ENCODE measurements at places on chromosomes 11 and 22.

DNA sequence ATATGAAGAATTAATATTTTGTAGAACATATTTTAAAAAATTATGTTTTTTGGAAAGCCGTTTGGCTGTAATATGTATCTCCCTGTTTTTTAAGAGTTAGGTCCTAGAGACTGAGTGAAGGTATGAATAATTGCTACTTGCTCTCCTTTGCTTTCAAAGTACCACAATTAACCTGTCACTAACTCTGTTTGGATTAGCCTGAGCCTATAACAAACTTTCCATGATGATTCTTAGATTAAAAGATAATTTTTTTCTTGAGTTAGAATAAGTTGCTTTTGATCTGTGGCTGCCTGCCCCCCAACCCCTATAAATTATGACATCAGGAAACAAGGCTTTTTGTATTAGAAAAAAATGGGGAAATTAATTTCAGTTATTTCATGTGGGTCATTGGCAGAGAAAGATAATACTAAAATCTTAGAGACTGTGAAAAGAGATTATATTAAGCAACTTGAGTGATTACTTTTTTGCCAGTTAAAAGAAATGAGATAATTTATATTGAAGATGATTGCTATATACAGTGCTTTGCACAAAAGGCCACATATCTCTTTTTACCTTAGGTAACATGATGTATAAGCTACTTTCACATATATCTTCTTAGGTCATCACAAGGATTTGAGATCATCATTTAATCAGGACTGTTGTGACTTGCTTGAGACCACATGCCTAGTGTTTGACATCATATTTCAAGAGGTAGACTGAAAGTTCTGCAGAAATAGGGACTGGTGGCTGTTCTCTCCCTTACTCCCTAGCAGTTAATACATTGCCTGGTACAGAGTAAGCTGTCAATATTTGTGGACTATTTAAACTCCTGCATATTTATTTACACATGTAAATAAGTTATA, 9.6 kb downstream of the MTMR3 start:
- no peak for DNase-seq

- no peak for DNase-seq
Observed at GRCh38 chr11:19511413-19512183, 201.0 kb upstream of the NAV2 start.

GRCh38 chr11:28618416-28618815, 510.2 kb downstream of the METTL15 start:
- no peak for DNase-seq

GRCh38 chr11:99565333-99565732, 544.6 kb downstream of the CNTN5 start:
- no peak for DNase-seq

GRCh38 chr11:68215087-68215445, 2.0 kb upstream of the KMT5B start:
- DNase-seq: no peak

DNA sequence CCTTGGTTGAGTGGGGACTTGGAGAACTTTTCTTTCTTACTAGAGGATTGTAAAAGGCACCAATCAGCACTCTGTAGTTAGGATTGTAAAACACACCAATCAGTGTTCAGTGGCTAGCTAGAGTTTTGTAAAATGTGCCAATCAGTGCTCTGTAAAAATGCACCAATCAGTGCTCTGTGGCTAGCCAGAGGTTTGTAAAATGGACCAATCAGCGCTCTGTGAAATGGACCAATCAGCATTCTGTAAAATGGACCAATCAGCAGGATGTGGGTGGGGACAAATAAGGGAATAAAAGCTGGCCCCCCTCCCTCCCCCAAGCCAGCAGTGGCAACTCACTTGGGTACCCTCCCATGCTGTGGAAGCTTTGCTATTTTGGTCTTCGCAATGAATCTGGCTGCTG, 5.5 kb upstream of the DRG1 start:
- no peak for DNase-seq

DNA sequence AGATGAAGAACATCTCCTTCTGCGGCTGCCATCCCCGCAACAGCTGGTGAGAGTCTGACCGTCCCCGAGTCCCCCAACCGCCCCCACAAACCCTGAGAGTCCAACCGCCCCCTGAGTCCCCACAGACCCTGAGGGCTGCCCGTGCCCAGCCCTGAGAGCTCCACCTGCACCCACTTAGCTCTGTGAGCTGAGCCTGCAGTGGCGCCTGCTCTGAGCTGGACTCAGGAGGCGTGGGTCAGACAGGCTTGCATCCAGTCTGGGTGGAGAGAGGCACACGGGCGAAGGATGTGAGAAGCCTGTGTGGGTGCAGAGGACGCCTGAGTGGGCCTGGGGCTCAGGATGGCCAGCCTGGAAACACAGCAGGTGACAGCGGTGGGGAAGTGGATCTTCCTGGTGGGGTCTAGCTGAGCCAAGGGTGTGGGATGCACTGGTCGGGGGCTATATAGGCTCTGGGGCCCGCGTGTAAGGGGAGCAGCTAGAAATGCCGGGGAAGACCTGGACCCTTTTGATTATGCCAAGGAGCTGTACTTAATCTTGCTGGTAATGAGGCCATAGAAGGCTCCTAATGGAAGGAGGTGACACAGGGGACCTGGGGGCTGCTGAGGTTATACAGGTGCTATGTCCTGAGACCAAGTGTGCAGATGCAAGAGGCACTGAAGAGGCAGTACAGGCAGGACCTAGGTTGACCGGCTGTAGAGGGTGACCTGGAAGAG, 6.5 kb downstream of the MAPK8IP2 start:
- no peak for DNase-seq

DNA sequence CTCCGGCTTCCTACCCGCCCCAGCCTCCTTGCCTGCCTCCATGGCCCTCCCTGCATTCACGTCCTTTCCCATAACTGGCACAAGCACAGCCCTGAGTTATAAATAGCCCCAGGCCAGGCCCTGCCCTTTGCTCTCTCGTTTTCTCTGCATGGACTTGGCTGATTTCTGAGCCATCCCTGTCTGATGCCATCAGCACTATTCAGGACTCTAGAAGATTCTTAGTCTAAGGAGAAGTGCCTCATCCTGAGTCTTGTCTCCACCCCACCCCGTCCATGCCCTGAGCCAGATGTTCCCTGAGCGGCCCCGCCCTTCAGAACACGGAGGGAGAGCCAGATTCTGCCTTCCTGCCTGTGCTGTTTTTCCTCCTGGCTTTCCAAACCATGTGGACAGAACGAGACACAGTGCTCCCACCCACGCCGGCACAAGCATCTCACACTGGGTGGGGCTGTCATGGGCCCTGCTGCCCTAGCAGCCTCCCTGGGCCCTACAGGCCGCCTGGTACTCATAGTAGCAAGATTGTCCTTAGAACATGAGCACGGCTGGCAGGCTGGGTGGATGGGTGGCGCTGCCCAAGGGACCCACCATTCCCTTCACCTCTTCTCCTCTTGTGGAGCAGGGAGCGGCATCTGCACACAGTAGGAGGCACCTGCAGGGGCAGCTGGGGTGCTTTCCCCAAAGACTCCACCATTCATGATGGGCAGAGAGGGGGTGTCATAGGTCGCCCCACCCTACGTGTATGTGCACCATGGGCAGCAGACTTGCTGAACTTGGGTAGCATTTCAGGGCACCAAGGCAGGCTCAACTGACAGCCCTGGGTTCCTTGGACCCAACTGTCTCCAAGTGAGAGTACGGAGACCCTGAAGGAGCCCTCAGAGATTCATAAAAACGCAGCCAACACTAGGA, 76.9 kb downstream of the BCR start:
- no peak for DNase-seq

DNA sequence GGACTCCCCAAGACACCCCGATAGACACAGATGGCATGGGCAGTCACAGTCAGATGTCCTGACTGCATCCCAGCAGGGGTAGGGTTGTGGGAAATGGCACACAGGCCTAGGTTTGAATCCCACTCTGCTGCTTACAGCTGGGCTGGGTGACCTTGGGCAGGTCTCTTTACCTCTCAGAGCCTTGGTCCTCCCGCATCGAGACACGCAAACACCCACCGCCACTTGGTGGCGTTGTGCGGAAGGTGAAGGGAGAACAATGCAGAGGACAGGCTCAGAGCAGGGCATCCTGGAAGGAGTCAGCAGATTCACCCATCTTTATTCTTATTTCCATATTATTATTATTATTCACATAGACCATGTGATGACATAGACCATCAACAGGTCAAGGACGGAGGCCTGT, 140.5 kb downstream of the MIAT start:
- no peak for DNase-seq

- DNase-seq: no peak
Observed at GRCh38 chr22:38824585-38824984, 19.2 kb downstream of the NPTXR start.

DNA sequence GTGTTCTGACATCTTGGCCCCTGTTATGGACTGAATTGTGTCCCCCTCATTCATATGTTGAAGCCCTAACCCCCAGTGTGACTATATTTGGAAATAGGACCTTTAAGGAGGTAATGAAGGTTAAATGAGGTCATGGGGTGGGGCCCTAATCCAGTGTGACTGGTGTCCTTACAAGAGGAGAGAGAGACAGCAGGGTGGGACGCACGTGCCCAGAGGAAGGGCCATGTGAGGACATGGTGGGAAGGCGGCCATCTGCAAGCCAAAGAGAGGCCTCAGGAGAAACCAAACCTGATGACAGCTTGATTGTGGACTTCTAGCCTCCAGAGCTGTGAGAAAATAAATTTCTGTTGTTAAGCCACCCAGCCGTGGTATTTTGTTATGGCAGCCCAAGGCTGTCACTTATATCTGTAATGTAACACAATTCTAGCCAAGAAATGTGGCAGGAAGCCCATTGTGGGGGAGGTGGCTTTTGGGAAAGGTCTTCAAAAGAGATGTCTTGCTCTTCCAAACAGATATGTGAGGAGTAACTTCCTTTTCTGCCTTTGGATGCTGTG, 23.7 kb downstream of the SLC22A6 start:
- DNase-seq: no peak

GRCh38 chr22:37910890-37911672, 5.0 kb downstream of the MICALL1 start:
- no peak for DNase-seq

GRCh38 chr11:109184376-109184775, 237.6 kb upstream of the C11orf87 start:
- DNase-seq: no peak

DNA sequence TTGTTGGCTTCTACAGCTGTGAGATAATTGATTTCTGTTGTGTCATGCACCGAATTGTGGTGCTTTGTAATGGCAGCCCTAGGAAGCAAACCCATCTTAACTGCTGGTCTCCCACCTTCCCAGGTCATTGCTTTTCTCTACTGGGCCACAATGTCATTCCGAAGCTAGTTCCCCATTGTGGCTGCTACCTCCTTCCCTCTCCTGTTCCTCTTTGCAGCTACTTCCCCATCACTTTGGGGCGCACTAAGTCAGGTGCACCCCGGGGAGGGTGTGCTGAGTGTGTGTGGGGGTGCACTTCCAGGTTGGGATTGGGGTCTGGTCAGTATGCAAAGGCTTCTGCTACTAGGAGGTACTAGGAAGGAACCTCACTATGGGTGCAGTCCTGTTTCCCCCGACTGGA, 109.3 kb downstream of the ST3GAL4 start:
- no peak for DNase-seq

DNA sequence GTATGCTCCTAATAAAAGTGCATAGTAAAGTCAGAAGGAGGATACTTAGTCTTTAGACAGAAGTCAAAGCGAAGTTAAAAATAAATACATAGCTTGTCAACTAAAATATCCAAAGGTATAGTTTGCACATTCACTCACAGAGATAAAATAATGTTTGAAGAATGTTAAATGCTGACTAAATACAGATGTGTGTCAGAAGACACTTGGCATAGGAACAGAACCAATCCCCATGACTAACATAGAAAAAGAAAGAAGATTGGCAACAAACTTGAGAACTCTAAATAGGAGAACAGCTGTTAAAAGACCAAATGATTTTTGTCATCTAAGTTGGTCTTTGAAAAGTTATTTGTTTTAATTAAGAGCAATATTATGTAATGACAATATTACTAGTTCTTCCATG, 1172.1 kb upstream of the RAG2 start:
- DNase-seq: no peak

DNA sequence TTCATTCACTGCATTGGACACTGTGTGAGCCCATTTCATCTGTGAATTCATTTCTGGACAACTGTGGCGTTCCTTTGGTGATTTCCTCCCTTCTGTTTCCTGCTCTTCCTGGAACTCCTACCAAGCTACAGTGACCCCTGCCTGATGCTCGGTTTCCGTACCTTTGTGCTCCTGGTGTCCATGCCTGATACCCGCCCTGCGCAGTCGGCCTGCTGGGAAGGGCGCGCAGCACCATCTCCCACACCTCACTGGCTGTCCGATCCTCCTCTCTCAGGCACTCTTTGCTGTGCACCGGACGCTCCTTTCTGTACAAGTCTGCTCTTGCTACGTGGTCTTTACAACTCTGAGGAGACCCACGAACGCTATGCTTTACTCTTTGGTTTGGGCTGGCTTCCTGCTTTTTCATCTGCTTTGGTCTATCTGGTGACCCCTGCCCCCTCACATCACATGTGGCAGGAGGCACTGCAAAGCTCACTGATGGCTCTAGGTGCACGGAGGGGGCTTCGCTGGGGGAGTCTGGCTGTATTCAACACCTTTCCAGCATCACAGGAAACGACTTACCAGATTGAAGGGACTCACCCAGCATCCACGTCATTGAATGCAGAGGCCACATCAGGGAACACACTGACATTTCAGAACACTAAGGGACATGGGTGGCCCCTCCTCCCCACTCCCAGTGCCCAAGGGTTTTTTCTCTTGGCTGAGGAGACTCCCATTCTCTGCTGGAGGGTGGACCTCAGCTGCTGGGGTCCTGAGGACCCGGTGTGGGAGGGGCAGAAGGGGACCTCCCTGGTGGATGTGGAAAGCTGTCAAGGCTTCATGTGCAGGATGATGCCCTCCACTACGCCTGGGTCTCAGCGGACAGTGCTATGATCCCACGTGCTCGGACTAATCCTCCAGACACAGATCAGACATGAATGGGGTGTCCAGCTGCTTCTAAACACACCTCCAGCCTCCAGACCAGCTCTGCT, 27.0 kb upstream of the MOB2 start:
- DNase-seq: no peak

DNA sequence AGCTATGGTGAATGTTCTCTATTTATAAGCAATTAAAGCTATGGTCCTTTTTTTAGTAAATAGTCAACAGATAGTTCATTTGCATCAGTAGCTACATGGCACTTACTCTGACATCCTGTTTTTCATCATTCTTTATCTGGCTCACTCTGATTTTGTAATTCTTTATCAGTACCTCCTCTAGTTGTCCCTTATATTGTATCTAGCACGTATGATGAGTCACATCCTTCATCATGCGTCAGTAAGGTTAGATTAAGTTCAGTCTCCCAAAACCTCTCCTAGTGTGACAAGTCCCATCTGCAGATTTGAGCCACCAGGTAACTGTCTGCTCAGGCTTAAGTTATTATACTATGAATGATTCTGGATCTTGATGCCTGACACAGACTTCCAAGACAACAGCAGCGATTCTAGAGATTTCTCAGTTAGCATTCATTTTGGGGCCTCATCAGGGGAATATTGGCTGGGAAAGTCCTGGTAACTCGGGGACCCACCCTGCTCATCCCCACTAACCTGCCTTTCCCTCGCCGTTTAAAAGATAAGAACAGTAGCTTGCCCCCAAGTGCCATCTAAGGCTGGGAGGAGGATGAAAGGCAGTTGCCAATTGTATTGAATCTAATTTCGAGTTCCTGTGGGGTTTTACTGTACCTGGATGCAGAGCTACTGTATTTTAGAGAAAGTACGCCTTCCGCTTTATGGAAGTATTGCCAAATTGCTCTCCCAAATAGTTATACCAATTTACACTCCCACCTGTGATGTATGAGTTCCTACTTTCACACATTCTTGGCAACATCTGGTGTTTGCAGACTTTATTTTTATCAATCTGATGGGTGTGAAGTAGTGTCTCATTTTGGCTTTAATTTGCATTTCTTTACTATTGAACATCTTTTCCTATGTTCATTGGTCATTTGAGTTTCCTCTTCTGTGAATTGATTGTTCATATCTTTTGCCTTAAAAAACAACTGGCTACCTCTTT, 55.9 kb downstream of the ZC3H12C start:
- peak; percentile 31 for DNase-seq

All from AG04449 (cell line).